ENCODE measurements at places on chromosomes 2 and 18.

GRCh38 chr18:34122724-34123334, 101.9 kb downstream of the NOL4 start:
- DNase-seq = no peak

DNA sequence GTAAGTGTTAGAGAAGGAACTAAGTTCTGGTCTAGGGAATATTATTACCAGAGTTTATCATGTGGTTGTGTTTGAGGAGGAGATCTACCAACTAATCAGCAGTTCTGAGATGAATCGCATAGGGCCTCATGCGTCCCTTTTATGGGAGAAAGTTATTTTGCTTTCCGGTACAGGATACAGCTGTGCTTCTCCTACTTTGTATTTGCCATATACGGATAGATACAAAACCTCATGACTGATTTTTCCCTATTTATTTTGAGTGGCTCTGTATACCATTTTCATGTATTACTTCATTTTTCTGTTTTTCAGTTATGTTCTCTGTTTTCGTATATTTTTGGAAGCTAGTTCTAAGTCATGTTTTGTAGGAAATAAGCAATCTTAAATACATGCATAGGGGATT, 66.8 kb downstream of the ACSL3 start:
- no peak for DNase-seq

DNA sequence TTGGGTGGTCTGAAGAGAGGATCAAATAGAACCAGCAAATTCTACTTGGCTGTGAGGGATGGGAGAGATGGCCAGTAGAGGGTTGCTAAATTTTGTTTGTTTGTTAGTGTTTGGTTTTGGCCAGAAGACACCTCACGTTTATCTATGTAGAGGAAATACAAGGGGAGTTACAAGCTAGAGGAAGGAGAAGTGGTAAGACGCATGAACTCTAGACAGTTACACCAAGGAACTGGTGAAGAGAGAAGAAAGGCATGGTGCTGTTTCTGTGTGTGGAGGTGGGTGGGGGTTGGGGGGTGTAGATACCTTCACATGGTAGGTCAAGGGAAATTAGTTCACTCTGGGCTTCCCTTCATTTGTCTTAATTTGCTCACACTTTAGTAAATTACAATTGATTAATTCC, 25.6 kb downstream of the RASGRP3 start:
- no peak for DNase-seq

DNA sequence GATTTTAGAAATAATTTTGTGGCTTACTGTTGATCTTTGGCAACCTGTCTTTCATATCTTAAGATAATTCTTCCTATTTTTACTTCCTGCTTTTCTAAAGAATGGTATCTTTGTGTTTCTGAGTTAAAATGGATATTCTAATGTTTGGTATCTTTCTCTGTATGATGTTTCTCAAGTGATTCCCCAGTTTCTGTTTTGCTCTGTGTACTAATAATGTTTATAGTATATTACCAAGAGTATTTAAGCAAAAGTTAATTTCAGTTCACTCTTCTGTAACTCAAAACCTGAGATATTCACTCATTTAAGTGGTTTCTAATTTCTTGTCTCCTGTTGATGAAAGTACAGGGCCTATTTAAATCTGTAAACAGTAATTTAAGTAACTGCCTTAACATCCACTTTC, 58.3 kb downstream of the CCDC150 start:
- DNase-seq = no peak

DNA sequence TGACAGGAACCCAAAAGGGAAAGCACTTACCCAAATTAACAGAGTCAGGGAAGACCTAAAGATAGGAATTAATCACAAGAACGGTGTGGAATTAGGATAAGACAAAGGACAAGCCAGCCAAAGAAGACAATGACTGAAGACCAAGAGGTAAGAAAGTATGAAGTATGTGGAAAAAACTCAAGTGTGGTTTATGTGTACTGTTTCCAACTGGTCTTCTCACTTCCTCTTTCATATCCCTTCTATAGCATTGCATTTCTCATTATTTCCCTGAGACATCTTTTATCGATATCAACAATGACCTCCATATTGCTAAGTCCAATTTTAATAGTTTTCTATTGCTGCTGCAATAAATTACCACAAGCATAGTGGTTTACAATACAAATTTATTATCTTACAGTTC, 313.5 kb upstream of the SLC39A10 start:
- DNase-seq = no peak

DNA sequence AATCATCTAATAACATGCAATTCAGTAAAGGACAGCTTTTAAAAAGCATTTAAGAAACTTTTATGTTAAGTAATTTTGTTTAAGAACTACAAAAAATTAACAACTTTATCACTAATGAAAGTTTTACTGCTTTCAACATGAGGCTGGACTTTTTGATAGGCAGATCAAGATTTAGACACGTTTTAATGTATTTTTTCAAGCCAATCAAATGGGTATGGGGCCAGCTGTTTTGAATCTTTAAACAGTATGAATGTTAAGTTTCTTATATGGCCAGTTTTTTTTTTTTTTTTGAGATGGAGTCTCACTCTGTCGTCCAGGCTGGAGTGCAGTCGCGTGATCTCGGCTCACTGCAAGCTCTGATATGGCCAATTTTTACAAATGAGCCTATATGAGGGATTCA, 73.1 kb downstream of the ST6GAL2 start:
- no peak for DNase-seq
